Left cardiac atrium (tissue), 4 donors: ENCODE measurements at places on chromosomes 1 and 21. TPM values are rescaled to one million over a fixed set of nuclear protein-coding genes. Genes with fewer than 3 reads are reported as not detected.

The NCF2 gene
- total RNA-seq: 9.7 TPM

The RAB3B gene
- total RNA-seq: not detected

The CCNL2 gene
- total RNA-seq: 56.0 TPM

The OR2L8 gene
- not detected for total RNA-seq

The ELAPOR1 gene
- 0.39 TPM for total RNA-seq

The DIO1 gene
- not detected for total RNA-seq

The PPFIA4 gene
- total RNA-seq: 16.0 TPM

The TSTD1 gene
- total RNA-seq: 23.5 TPM

The CNR2 gene
- total RNA-seq: not detected

The SLC41A1 gene
- 162 TPM for total RNA-seq

The LYPD8 gene
- not detected for total RNA-seq

The A3GALT2 gene
- total RNA-seq: 0.24 TPM

The SLAMF9 gene
- not detected for total RNA-seq

The LRP8 gene
- 4.1 TPM for total RNA-seq

The AKNAD1 gene
- not detected for total RNA-seq

The HES3 gene
- not detected for total RNA-seq

The BSND gene
- not detected for total RNA-seq

The POTED gene
- not detected for total RNA-seq

The C1orf50 gene
- 7.7 TPM for total RNA-seq

The PHLDA3 gene
- 48.5 TPM for total RNA-seq

The YOD1 gene
- total RNA-seq: 5.9 TPM

The OLFM3 gene
- total RNA-seq: not detected

The SZRD1 gene
- total RNA-seq: 98.0 TPM

The PCSK9 gene
- total RNA-seq: 0.13 TPM

The NEGR1 gene
- 22.4 TPM for total RNA-seq

The TRNAU1AP gene
- total RNA-seq: 15.5 TPM

The METTL25B gene
- total RNA-seq: 14.6 TPM

The SPRR2F gene
- not detected for total RNA-seq

The KLF17 gene
- not detected for total RNA-seq

The DYNLT5 gene
- total RNA-seq: 1.9 TPM

The SCCPDH gene
- total RNA-seq: 26.8 TPM

The S100A7 gene
- not detected for total RNA-seq

The PLEKHN1 gene
- 0.38 TPM for total RNA-seq

The CRP gene
- not detected for total RNA-seq

The NLRP3 gene
- 0.71 TPM for total RNA-seq

The OLFML2B gene
- 11.4 TPM for total RNA-seq

The GPR25 gene
- not detected for total RNA-seq

The TEDDM1 gene
- not detected for total RNA-seq

The LEFTY2 gene
- 0.34 TPM for total RNA-seq

The NTMT2 gene
- 0.73 TPM for total RNA-seq

The PPIAL4G gene
- not detected for total RNA-seq

The PLA2G2F gene
- total RNA-seq: not detected

The SLAMF7 gene
- total RNA-seq: 1.9 TPM

The GRHL3 gene
- total RNA-seq: 0.26 TPM

The GPR157 gene
- total RNA-seq: 18.8 TPM

The BTBD19 gene
- total RNA-seq: 8.6 TPM
